HFFc6 (cell line): ENCODE measurements at places on chromosomes 11 and 22.
A peak's percentile ranks its signal among the peaks of the same experiment; 100 is the strongest.

DNA sequence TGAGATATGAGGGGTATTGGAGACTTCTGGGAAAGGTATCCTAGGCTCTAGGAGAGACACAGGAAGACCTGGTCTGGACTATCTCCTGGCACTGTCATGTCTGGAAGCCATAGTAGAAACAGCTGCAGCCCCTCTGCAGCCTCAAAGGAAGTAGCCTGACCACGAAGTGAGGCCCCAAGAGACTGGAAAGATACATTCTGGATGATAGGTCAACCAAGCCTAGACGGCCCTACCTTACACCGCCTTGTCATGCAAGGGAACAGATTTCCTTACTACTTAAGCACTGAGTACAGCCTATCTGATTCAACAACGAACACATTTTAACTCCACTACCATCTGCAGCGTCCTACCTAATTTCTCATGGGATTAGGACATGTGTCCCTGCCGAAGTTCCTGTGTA is 31.1 kb downstream of the UQCR10 start:
- H3K27me3 ChIP-seq: no peaks in the 10 kb centered on the region
- peak overlapping the region; percentile 71; the same call in 1 of the 2 replicates for H3K4me3 ChIP-seq
- peaks cover 37% of the 10 kb centered on the region for H3K4me1 ChIP-seq
- DNase-seq: no peak

GRCh38 chr11:75879737-75880136 is 64.7 kb downstream of the UVRAG start:
- H3K27ac ChIP-seq: no peak overlapping the region
- H3K27me3 ChIP-seq: peaks cover 1% of the 10 kb centered on the region; the same call in 1 of the 2 replicates
- H3K4me3 ChIP-seq: no peak overlapping the region
- no peaks in the 10 kb centered on the region for H3K4me1 ChIP-seq
- 0 out of 2 replicates have a peak, but pooled peaks cover 6% of the 10 kb centered on the region for H3K36me3 ChIP-seq

GRCh38 chr11:94185416-94186084 is 56.9 kb downstream of the PANX1 start:
- peaks cover 47% of the 10 kb centered on the region for H3K4me1 ChIP-seq
- peak overlapping the region; percentile 87 for H3K27ac ChIP-seq
- peak; percentile 82 for DNase-seq
- H3K36me3 ChIP-seq: peaks cover 22% of the 10 kb centered on the region

DNA sequence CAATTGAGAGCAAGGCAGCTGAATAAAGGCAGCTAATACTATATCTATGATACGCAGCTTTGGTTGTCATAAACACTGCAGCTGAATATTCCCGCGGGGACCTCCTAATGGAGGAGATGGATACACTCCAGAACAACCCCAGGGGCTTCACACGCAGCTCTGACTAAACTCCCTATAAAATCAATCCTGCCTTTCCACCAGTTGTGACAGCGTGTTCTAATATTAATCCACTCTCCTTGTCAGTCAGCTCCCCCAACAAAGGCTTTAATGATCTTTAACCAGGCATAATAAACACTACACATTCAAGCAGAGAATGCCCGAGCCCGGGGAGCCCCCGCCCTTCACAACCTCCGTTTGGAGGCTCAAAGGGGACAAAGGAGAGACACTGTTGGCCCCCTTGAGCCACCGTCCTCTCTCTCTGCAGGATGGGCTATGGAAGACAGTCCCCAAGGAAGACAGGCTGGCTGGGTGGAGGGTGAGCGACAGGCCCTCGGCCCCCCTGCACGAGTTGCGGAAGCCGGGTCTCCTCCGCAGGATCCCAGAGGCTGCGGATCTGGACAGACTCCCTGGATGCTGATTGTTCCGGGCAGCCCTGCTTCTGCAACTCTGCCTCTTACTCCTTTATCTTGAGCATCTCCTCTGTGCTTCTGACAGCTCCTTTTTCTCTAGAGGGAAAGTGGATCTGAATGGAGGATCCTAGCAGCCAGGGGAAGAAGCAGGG is 565.2 kb downstream of the BUD13 start:
- H3K4me3 ChIP-seq: no peak overlapping the region
- no peak for DNase-seq
- peaks cover 1% of the 10 kb centered on the region; the same call in 1 of the 2 replicates for H3K27me3 ChIP-seq

- no peak overlapping the region for H3K4me3 ChIP-seq
- H3K36me3 ChIP-seq: peaks cover 6% of the 10 kb centered on the region; the same call in 1 of the 2 replicates
These were observed 361.8 kb upstream of the LUZP2 start for GRCh38 chr11:24134879-24135589.

GRCh38 chr11:103928802-103929161 is 107.7 kb upstream of the DDI1 start:
- H3K4me3 ChIP-seq: no peak overlapping the region
- H3K27ac ChIP-seq: no peak overlapping the region
- H3K4me1 ChIP-seq: peaks cover 9% of the 10 kb centered on the region
- no peak for DNase-seq
- H3K27me3 ChIP-seq: no peaks in the 10 kb centered on the region; the same call in 1 of the 2 replicates
